ENCODE measurements at places on chromosomes 5 and 9.
A peak's percentile ranks its signal among the peaks of the same experiment; 100 is the strongest.

DNA sequence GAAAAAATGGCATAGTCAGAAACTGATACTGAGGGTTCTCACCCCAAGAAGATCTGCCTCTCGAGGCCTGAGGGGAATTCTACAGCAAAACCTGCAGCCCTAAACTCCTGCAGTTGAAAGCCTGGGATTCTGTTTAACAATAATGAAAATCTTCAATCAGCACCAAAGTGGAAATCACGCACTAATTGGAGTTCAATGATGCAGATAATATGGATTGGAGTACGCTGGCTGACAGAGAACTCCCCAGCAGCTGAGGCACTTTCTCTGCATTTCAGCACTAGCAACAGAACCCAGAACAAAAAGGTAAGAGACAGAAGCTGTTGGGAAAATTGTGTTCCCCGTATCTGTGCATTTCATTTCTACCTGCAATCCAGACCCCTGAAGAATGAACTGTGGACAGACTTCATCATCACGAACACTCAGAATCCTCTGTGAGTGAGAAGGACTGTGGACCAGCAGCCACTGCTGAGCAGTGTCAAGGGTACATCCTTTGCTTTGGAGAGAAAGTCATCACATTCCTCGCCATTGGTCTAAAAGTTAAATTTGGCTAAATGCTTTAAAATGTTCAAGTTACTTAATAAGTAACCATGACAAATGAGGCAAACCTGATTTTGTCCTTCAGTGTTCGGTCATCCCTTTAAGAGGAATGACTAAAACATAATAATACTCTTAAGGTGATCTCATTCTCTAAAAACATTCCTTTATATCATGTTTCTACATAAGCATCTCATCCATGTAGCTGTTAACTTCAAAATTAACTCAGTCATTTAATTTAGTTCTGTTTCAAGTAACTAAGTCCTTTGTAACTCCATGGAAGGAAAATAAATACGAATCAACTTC lies 126.1 kb downstream of the GAS1 start:
- no peak for DNase-seq

GRCh38 chr5:164235300-164235891 lies 730.0 kb downstream of the MAT2B start:
- DNase-seq, result no peak

GRCh38 chr5:24714746-24715145 lies 70.0 kb upstream of the CDH10 start:
- DNase-seq, result no peak

DNA sequence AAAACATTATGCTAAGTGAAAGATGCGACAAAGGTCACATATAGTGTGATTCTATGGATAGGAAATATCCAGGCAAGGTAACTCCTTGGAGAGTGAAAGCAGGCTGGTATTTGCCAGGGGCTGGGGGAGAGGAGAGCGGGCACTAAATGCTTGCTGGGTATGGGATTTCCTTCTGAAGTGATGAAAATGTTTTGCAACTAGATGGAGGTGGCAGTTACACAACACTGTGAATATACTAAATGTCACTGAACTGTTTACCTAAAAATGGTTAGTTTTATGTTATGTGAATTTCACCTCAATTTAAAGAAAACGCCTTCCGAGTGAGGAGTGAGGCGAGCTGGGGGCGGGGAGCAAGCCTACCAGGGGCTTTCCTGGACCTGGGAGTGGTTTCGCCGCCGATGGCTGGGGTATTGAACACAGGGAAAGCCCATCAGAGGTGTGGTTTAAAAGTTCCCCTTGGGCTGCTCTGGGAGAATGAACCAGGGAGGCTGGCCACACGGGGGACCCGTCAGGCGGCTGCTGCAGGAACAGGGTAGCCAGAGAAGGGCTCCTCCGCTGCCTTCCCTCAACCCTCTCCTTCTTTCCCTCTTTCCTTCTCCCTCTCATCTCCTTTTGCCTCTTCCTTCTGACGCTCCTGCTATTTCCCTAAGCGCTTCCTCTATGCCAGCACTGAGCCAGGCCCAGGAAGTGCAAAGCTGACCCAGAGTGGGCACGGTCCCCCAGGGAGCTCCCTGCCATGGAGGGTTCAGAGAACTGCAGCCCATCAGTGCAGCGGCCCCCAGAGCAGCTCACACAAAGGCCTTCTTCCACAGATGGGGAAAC lies 4.9 kb downstream of the AKNA start:
- DNase-seq, result peak; percentile 76

- DNase-seq, result no peak
These were observed 7.3 kb upstream of the ZNF346 start for GRCh38 chr5:177015156-177015555.

DNA sequence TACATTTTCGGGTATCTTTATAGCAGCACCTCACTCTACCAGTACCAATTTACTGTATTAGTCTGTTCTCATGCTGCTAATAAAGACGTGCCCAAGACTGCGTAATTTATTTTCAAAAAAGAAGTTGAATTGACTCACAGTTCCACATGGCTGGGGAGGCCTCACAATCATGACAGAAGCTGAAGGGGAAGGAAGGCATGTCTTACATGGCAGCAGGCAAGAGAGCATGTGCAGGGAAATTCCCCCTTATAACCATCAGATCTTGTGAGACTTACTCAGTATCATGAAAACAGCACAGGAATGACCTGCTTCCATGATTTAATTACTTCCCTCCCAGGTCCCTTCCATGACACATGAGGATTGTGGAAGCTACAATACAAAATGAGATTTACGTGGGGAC lies 602.6 kb upstream of the DAB2 start:
- DNase-seq, result no peak

DNA sequence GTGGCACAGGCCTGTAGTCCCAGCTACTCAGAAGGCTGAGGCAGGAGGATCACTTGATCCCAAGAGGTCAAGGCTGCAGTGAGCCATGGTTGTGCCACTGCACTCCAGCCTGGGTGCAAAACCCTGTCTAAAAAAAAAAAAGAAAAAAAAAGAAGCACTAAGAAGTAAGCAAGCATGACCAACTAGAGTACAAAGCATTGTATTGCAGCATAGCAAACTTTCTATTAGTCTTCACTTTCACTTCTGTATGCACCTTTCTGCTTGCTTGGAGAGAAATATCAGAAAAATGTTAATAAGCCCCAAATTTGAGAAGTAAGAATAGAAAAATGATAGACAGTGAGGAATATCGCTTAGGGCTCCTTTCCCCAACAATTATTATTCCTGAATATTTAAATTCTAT lies 497.7 kb upstream of the WWC1 start:
- no peak for DNase-seq

- no peak for DNase-seq
These were observed 359.4 kb downstream of the ENC1 start for GRCh38 chr5:74281166-74281565.

DNA sequence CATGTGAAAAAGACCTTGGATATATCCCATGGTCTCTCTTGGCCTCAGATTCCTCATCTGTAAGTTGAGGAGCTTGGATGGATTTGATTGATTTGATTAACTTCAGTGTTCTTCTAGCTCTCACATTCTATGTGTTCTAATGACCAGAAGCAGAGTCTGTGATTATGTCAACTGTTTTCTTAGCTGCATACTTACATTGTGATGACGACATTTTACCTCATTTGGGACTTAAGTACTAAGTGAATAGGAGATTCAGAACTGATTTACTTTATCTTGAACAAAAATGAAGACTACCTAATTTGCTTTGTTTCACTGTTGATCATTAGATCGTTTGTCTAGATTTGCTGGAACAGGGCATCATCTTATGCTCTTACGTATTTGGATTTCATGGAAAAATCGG lies 427.7 kb downstream of the SH3GL2 start:
- DNase-seq, result no peak

DNA sequence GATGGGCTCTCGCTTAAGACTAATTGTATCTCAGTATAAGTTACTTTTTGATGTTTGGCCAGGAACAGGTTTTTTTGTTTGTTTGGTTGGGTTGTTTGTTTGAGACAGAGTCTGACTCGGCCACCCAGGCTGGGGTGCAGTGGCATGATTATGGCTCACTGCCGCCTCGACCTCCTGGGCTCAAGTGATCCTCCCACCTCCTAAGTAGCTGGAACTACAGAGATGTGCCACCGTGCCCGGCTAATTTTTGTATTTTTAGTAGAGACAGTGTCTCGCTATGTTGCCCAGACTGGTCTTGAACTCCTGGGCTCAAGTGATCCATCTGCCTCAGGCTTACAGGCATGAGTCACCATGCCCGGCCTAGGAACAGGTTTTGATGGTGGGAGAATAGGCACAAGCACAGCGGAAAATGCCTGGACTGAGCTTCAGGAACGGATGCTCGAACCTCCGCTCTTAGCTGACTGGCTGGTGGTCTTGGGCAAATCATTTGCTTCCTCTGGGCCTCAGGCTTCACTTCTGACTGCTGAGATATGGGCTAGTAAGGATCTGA lies 11.4 kb upstream of the SYNPO start:
- DNase-seq, result no peak

- no peak for DNase-seq
These were observed 10.4 kb downstream of the ABLIM3 start for GRCh38 chr5:149151717-149152116.

DNA sequence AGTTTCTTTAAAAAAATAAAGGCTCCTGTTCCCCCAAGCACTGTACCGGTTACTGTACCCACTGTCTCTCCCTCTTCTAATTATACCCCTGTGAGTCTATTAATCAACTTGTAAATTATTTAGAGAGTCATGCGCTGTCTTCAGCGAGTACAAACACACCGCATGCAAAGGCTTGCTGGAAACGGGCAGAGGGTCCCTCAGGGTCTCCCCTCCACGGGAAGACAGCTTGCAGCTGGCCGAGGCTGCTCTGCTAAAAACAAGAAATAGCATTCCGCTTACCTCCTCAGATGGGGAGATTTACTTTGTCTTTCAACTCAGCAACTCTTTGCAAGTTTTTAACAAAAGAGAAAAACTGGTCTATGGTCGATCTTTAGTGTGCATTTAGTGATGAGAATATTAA lies 71.8 kb downstream of the AK8 start:
- DNase-seq, result no peak

- no peak for DNase-seq
These were observed 207.0 kb upstream of the ACO1 start for GRCh38 chr9:32177396-32177795.

- no peak for DNase-seq
These were observed 32.0 kb downstream of the FSD1L start for GRCh38 chr9:105479846-105480245.

GRCh38 chr5:143987751-143988560 lies 176.0 kb downstream of the HMHB1 start:
- DNase-seq, result no peak

DNA sequence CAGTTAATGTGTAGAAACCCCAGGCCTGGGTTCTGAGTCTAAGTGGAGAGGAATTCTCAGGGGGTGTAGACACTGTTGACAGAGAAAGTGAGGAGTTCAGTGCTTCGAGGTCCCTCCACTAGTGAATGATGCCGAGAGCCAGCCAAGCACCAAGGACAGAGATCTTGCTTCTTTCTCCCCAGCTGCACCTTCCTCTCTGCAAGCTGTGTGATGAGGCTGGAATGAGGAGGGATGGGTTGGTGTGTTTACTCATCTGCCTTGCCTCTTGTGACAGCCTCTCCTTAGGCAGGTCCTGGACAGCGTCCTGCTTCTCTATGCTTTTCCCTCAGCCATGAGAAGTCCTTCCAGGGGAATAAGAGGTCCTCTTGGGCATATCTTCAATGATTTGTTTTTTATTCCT lies 35.3 kb downstream of the HNRNPH1 start:
- DNase-seq, result no peak
